Left lung (tissue), 14 donors: ENCODE measurements at places on chromosomes 6 and 20. TPM values are rescaled to one million over a fixed set of nuclear protein-coding genes. Genes with fewer than 3 reads are reported as not detected.

DNA sequence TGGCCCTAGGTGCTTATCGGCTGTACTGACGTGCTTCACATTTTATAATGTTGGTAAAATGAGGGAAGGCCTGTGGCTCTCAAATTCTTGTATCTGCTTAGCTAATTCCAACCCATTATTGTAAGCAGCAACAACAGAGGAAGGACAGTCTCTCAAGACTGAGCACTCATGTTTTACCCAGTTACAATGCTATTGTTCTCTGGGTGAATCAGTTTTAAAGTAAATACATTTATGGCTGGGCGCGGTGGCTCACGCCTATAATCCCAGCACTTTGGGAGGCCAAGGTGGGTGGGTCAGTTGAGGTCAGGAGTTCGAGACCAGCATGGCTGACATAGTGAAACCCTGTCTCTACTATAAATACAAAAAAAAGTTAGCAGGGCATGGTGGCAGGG lies 194.6 kb downstream of the PRKN start:
- no peaks in the 10 kb centered on the region for H3K36me3 ChIP-seq
- H3K4me3 ChIP-seq = no peak overlapping the region
- no peak for DNase-seq
- H3K27ac ChIP-seq = peak overlapping the region; percentile 45
- H3K27me3 ChIP-seq = no peaks in the 10 kb centered on the region
- H3K4me1 ChIP-seq = no peaks in the 10 kb centered on the region

- no peak overlapping the region for H3K27ac ChIP-seq
- no peaks in the 10 kb centered on the region for H3K4me1 ChIP-seq
- no peaks in the 10 kb centered on the region for H3K27me3 ChIP-seq
Observed at GRCh38 chr20:23630392-23630849, 7.3 kb downstream of the CST3 start.

GRCh38 chr6:105087571-105088211 lies 92.1 kb downstream of the POPDC3 start:
- no peaks in the 10 kb centered on the region for H3K27me3 ChIP-seq
- no peak for DNase-seq
- H3K27ac ChIP-seq = no peak overlapping the region
- no peaks in the 10 kb centered on the region for H3K4me1 ChIP-seq
- H3K36me3 ChIP-seq = no peaks in the 10 kb centered on the region

DNA sequence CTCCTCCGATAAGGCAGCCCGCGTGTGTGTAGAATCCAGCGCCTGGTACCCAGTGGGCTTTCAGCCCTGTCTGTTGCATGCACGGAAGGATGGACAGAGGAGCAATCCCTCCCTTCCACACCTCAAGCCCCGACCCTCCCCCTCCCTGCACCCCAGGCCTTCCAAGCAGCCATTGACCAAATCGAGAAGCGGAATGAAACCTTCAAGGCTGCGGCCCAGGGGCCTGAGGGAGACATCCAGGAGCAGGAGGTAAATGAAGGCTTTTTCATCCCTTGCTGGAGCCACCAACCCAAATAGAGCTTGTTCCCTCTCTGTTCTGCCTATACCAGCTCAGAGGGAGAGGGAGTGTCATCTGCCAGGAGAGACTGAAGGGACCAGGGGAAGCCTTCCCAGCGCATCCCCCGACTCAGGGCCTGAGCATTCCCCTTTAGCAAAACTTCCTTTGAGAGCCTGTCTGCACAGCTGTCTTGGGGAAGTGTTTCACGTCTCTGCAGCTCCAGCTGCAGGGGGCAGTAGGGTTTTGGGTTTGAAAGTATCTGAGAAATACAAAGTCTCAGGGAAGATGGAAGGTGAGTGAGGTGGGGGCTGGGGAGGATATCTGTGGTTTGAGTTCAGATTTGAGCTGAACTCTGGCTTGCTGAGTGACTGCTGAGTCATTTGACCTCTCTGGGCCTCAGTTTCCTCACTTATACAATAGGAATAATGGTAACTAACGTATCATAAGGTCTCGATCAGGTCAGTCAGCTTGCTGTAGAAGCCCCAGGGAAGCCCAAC lies 16.1 kb downstream of the FGD2 start:
- H3K4me3 ChIP-seq = no peak overlapping the region
- H3K4me1 ChIP-seq = no peaks in the 10 kb centered on the region
- no peak for DNase-seq

Gene CDH4
- 0.24 TPM for total RNA-seq

Gene LGSN
- total RNA-seq = not detected
